ENCODE measurements at places on chromosomes 6 and 20. TPM values are rescaled to one million over a fixed set of nuclear protein-coding genes. Genes with fewer than 3 reads are reported as not detected.
A peak's percentile ranks its signal among the peaks of the same experiment; 100 is the strongest.

The EFHC1 gene
- total RNA-seq, result 11.3 TPM

The DEFB132 gene
- total RNA-seq, result not detected

The PRPH2 gene
- total RNA-seq, result 2.0 TPM

The HDGFL1 gene
- total RNA-seq, result not detected

The UNC93A gene
- total RNA-seq, result not detected

The SH3BGRL2 gene
- 114 TPM for total RNA-seq

The KCNK5 gene
- total RNA-seq, result 0.17 TPM

The ME1 gene
- total RNA-seq, result 7.8 TPM

The OXT gene
- not detected for total RNA-seq

The OTOR gene
- not detected for total RNA-seq

DNA sequence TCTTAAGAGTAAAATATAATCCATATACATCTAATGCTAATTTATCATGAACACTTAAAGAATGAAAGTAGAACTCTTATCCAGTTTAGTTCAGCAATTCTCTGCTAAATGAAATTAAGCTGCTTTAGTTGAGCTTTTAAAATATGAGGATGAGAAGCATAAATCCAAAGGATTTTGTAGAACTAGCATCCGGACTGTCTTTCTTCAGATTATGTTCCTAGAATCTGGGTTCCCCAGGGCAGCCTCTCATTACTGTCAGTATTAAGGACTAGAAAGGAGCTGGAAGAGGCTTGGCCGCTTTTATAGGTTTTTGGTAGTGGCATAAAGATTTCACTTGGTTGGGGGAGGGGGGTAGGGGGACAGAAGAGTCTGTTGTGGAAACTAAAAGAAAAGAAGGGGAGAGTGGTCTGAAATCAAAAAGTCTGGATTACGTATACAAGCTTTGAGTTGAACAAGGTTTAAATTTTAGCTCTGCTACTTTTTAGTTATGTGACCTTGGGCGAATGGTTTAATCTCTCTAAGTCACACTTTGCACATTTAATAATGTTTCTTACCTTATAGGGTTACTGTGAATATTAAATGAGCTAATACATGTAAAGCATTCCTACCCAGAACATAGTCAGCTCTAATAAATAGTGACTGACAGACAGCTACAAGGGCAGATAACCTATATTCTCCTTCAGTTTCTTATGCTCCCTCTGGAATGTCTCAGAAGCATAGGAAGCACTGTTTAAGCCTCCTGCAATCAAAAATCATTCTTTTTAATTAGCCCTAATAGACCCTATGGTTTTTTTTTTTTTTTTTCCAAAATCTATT lies 3.7 kb downstream of the SGK1 start:
- no peak for DNase-seq

DNA sequence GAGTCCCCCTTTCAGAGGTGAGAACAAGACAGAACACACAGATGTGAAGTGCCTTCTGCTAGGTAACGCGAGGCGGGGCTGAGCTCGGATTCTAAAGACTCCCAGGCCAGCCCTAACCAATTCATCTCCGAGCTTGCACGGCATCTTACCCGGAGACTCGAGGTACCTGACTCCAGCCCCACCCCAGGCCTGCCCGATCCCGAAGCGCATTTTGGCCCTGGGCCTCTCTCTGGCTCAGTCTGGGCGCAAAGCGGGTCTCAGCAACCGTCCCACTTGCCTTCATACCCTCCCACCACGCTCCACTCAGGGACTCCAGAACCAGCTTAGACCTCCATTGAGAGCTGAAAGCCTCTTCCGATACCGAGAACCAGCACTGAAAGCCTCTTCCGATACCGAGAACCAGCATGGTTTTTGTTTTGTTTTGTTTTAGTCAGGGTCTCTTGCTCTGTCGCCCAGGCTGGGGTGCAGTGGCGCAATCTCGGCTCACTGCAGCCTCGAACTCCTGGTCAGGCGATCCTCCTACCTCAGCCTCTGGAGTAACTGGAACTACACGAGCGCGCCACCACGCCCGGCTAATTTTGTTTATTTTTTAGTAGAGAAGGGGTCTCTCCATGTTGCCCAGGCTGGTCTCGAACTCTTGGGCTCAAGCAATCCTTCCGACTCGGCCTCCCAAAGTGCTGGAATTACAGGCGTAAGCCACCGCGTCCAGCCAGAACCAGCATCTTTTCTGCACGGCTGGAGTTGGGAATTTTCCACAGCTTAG lies 557 bp upstream of the DYNLRB1 start:
- peak; percentile 72 for DNase-seq

- peak; percentile 97 for DNase-seq
Measured at GRCh38 chr20:49187851-49188641, at the start of gene STAU1. STAU1 (minus strand) TSS chr20:49188334; CDS start chr20:49166201, 22,133 bp downstream.

DNA sequence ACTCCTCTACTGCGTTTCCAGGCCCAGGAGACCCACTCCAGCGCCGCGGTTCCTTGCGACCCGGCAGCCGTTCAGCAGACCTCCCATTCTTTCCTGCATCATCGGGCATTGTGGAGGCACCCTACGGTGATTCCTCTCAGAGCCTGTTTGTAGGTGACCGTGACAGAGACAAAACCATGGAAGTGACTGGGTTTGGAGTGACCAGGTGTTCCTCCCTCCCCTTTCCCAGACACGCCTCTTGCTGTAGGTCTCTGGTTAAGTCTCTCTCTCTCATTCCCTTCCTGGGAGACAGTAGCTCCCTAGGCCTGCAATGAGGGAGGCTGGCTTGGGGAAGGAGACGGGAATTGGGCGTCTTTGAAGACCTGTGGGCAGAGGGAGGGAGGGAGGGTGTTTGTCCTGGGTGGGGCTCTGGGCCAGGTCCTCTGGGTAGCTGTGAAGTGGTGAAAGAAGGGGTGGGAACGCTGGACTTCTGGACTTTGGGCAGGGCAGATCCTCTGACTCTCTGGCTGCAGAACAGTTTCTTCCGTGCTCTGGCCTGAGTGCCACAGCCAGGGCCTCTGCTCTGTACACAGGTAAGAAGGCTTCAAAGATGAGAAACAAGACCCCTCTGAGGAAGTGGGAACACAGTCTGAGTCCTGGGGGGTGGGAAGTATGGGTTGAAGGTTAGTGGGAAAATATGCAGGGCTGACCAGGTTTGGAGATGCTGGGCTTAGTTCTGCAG lies 763 bp downstream of the KLC4 start:
- no peak for DNase-seq

- DNase-seq, result no peak
Measured at GRCh38 chr6:119043265-119043664, 35.2 kb downstream of the FAM184A start.

- DNase-seq, result peak; percentile 60
Measured at GRCh38 chr20:44209686-44210405, 725 bp downstream of the OSER1 start.

- DNase-seq, result peak; percentile 40
Measured at GRCh38 chr6:74597266-74597665, 608.6 kb downstream of the COL12A1 start.

- DNase-seq, result no peak
Measured at GRCh38 chr6:156928126-156928525, 150.9 kb downstream of the ARID1B start.

GRCh38 chr20:36856195-36856594 lies 19.7 kb upstream of the TLDC2 start:
- peak; percentile 33 for DNase-seq

GRCh38 chr6:40713002-40713719 lies 126.0 kb upstream of the LRFN2 start:
- no peak for DNase-seq

GRCh38 chr6:110856296-110856695 lies 18.3 kb upstream of the AMD1 start:
- DNase-seq, result no peak

DNA sequence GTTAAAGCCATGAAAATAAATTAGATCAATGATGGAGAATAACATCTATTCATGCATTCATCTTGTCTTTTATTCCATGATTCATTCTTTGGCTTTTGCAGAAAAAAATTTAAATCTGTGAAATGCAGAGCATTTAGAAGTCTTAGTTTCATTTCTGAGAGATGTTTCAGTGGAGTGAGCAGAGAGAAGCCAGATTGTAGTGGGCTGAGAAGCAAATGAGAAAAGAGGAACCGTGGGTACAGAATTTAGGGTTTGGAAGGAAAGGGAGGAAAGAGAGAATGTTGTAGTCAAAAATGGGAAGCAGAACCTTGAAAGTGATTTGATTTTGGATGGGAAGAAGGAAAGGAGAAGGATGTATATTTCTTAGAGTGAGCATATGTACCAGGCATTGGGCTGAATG lies 260.3 kb upstream of the MAN1A1 start:
- no peak for DNase-seq

GRCh38 chr20:47781632-47782031 lies 3.6 kb downstream of the SULF2 start:
- no peak for DNase-seq

DNA sequence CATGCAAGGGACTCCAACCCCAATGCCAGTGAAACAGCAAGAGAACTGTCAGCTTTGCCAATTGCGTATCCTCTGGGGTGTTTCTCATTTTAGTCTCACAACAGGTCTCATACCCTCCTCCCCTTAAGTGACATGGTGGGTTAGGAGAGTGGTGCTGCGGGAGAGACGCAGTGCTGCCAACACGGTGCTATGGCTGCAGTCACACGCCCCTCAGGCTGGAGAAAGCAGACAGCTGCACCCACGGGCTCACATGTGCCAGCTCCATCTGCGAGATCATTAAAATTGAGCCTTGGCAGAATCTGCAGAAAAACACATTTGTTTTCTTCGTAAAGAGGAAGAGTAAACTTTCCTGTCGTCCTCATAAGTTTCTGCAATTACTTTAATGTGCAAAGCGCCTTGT lies 114.7 kb downstream of the ANKRD60 start:
- peak; percentile 5 for DNase-seq

DNA sequence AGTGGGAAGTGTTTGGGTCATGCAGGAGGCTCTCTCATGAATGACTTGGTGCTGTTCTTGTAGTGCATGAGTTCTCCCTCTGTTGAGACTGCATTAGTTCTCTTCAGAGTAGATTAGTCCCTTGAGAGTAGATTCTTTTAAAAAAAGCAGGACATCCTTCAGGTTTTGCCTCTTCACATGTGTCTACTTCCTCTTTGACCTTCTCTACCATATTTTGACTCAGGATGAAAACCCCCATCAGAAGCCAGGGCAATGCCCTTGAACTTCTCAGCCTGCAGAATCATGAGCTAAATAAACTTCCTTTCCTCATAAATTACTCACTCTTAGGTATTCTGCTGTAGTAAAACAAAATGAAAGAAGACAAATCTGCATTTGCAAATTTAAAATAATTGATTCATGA lies 170.3 kb downstream of the CD109 start:
- DNase-seq, result no peak

GRCh38 chr6:54910431-54910884 lies 63.9 kb downstream of the FAM83B start:
- no peak for DNase-seq

All from dermis blood vessel endothelial cell (primary cell).